Stromal cell of bone marrow (primary cell): ENCODE measurements at places on chromosomes 4 and X.

DNA sequence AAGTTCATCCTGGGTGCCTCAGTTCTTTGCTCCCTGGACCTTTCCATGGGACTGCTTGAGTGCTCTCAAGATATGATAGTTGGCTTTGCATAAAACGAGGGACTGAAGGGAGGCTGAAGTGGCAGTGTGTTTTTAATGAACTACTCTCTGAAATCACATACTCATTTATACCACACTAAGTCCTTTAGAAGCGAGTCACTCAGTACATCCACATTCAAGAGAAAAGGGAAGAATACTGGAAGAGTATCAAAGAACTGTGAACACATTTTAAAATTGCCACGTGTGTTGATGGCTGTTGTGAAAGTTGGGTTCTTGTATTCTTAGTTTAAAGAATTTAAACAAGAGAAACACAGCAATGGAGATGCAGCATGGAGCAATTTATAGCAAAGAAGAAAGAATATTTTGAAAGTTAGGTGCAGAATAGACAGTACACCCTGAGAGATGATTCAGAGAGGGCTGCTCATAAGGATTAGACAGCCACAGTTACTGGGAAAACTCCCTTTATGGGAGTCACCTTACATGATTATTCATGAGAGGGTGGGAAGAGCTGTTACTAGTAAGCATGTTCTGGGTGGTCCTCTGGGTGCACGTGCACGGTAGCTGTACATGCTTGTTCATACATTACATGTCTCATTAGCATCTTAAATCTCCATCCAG, 380.7 kb downstream of the ADGRL3 start:
- DNase-seq = no peak

DNA sequence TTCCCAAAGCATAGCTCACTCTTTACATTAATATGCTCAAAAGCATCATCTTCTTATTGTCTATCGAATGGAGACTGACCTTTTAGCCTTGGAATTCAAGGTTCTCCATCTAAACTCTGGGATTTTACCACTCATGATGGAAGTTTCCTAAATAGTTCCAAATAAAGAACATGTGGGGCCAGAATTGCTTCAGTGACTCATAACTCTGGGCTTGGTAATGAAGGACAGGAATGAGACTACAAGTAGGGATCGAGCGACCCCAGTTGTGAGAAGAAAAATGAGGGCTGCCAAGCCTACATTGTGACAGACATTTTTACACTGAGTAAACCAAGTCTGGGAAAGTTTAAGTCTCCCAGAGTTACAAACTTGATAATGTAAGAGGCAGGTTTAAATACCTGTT, 269.9 kb downstream of the CBLL2 start:
- no peak for DNase-seq

- no peak for DNase-seq
Measured at GRCh38 chr4:174696657-174697056, 132.4 kb downstream of the GLRA3 start.

DNA sequence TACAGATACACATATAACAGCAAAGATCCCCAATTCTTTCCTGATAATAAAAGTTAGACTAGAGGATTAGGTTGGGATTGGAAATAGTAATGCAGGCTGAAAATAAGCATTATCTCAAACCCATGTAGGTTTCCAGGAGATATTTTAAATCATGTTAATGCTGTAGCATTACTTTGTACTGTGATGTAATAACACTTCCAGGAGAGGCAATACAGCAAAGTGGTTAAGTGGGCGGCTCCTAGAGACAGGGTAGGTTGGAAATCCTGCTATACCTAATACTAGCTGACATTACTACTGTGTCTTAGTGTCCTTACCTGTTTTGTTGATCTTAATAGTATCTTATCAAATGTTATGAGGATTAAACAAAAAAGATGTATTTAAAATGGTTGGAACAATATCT, 9.6 kb downstream of the PAICS start:
- no peak for DNase-seq

GRCh38 chr4:169203891-169204290, 66.9 kb downstream of the SH3RF1 start:
- DNase-seq = no peak

GRCh38 chrX:10047133-10047532, 80.0 kb downstream of the CLDN34 start:
- DNase-seq = no peak

- DNase-seq = peak; percentile 19
Measured at GRCh38 chr4:11529625-11530201, 101.0 kb upstream of the HS3ST1 start.

GRCh38 chr4:105088110-105088879, 58.4 kb upstream of the TET2 start:
- DNase-seq = peak; percentile 91

DNA sequence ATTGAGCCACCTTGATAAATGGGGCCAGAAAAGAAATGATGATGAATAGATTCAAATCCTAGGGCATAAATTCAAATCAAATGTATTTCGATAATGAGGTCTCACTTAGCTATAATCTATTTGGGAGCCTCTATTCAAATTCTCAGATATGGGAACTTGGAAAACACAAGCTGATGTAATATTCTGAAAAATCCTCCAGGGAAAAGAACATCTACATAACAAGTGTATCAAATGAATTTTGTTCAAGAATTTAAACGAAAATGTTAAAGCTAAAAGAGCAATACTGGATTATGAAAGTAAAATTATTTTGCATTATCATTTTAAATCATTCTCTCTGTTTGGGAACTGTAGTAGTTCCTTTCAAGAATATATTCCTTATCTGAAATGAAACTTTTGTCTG, 38.9 kb upstream of the RAP1GDS1 start:
- DNase-seq = no peak

- peak; percentile 13 for DNase-seq
Measured at GRCh38 chrX:63506320-63506719, 155.2 kb upstream of the SPIN4 start.

- DNase-seq = no peak
Measured at GRCh38 chr4:22778547-22779163, 85.9 kb downstream of the GBA3 start.

DNA sequence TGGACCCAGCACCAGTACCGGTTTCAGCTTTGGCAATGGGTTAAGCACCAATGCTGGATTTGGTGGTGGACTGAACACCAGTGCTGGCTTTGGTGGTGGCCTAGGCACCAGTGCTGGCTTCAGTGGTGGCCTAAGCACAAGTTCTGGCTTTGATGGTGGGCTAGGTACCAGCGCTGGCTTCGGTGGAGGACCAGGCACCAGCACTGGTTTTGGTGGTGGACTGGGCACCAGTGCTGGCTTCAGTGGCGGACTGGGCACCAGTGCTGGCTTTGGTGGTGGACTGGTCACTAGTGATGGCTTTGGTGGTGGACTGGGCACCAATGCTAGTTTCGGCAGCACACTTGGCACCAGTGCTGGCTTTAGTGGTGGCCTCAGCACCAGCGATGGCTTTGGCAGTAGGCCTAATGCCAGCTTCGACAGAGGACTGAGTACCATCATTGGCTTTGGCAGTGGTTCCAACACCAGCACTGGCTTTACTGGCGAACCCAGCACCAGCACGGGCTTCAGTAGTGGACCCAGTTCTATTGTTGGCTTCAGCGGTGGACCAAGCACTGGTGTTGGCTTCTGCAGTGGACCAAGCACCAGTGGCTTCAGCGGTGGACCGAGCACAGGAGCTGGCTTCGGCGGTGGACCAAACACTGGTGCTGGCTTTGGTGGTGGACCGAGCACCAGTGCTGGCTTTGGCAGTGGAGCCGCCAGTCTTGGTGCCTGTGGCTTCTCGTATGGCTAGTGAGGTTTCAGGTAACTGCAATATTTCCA, 9.8 kb downstream of the TRO start:
- no peak for DNase-seq

DNA sequence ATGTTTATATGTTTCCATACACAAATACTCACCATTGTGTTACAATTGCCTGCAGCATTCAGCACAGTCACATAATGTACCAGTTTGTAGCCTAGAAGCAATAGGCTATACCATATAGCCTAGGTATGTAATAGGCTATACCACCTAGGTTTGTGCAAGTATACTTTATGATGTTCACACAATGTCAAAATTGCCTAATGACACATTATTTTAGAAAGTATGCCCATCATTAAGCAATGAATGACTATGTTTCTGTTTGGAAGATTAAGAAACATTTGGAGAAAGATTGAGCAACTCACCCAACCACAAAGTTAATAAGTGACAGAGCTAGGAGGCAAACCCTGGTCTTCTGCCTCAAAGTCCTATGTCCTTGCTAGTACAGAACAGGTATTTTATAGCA, 96.8 kb upstream of the GRIA3 start:
- no peak for DNase-seq

- no peak for DNase-seq
Measured at GRCh38 chr4:3529363-3529762, 2.9 kb downstream of the LRPAP1 start.

DNA sequence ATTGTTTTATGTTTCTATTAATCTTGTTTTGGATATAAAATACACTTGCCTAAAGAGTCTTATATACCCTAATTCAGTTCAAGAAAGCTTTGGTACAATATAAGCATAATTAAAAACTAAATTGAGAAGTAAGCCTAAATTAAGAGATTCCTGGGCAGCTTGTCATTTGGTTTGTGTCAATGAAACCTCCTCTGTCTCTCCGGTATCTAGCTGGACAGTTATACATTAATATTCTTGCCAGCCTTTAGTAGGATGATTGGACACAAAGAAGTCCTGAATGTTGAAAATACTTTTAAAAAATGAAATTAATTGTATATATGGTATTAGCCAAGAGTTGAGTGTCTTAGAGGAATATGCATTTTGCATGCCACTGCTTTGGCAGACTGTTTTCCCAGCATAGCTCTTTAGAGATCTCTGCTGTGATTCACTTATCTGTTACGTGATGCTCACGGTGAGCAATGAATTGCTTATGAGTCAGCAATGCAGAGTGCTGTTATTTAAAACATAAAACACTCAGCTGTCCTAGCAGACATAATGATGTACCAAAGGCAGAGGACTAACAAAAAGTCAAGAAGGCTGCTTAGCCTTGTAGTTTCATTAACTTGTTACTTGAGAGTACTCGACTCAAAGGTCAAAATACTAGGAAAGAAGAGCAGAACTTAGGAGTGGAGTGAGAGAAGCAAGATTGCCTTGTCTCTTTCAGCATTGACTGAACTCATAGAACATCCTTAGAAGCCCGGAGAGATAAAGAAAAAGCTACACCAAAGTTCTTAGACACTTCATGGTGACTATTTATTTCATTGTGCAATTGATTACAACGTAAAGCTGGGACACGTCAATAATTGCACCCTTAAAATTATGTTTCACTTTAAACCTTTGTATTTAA, 1296.1 kb upstream of the PCDH7 start:
- DNase-seq = peak; percentile 38

DNA sequence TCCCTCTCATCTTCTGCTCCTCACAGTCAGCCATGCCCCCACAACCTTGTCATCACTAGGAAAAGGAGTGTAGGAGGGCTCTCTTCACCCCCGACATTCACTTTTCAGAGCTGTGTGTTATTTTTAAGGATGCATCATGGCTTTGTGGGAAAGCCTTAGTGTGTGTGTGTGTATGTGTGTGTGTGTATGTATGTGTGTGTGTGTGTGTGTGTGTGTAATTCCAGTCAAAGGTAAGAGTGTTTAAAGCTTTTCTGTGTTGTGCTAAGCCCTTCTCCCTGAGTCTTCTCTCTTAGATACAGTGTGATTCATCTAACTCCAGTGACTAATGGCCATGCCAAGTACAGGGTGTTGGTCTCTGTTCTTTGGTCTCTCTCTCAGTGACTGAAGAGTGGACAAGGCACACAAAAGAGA, 76.6 kb downstream of the CHIC2 start:
- peak; percentile 65 for DNase-seq

- DNase-seq = no peak
Measured at GRCh38 chr4:7389101-7389701, 45.5 kb downstream of the PSAPL1 start.

DNA sequence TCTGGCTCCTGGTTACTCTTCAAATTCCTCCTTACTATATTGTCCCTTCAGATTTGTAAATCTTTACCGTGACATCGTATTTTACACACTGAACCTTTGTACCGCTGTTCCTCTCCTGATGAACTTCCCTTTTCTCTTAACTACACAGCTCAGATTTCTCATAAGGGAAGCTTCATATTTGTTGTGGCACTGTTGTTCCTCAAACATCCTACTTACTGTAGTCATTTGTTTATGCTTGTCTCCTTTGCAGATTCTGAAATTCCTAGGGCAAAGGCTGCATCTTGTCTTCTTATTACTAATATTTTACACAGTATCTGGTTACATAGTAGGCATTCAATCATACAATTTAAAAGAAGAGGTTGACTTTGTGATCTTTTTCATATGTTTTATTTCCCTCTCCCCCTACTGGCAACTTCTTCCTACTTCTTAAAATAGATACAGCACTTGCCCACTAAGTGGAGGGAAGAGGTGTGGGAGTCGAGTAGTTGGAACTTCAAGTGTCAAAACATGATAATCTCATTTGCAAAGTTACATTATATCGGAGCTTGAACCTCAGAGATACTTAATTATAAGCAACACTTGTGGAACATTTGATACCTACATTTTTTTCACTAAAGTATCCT, 50.0 kb downstream of the TET2 start:
- DNase-seq = no peak

DNA sequence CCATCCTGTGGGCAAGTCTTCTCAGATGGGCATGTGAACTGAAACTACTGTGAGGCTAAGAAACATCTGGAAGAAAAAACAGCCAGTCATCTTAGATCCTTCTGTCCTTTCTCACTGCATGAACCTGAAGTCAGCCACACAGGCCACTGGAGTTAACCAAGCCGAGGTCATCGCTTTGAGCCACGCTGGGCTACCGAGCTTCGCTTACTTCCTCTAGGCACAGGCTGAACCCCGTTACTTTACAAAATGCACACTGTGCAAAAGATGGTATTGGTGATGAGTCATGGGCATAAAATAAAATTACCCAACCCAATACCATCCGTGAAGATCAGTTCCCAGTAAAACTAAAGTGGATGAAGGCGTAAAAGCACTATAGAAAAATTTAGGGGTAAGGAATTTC, 86.2 kb downstream of the MTMR1 start:
- no peak for DNase-seq

DNA sequence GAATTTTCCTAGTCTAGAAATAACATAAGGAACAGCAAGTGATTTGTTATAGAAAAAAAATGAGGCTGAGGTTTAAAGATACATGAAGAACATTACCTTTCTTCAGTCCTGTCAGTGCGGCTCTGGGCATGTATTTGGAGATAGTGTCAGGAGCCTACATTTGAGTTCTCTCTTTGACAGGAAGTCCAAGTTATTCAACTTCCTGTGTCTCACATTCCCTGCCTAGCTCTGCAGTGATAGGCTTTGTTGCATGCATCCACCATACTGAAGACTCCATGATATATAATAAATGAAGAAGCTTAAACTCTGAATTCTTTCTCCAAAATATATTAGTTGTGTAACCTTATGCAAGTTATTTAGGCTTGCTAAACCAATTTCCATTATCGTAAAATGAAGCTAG, 148.7 kb downstream of the RELL1 start:
- DNase-seq = no peak

DNA sequence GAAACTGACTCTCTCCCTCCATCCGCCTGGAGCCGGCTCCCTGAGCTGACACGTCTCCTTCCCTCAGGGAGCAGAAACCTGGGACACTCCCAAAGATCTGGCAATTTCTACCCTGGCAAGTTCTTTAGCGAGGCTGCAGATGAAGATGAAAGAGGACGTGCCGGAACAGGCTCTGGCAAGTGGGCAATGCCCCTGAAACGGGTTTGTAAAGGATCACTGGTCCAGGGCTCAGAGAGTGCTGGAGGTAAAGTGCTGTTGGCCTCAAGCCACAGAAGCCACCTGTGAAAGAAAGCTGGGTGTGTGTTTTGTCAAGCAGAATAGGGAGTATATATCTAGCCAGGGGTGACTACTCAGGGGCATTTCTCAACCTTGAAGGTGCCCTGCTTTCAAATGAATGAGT, 131.4 kb upstream of the ATP6AP2 start:
- no peak for DNase-seq

- no peak for DNase-seq
Measured at GRCh38 chr4:154660052-154660451, 47.6 kb upstream of the FGG start.
